ENCODE measurements at places on chromosomes 5 and 9.

- DNase-seq = no peak
Observed at GRCh38 chr9:136981588-136982231, 1.1 kb upstream of the LCNL1 start.

- DNase-seq = no peak
Observed at GRCh38 chr5:179204572-179204971, 140.7 kb downstream of the ADAMTS2 start.

GRCh38 chr9:118331622-118332045, 627.4 kb downstream of the TLR4 start:
- no peak for DNase-seq

DNA sequence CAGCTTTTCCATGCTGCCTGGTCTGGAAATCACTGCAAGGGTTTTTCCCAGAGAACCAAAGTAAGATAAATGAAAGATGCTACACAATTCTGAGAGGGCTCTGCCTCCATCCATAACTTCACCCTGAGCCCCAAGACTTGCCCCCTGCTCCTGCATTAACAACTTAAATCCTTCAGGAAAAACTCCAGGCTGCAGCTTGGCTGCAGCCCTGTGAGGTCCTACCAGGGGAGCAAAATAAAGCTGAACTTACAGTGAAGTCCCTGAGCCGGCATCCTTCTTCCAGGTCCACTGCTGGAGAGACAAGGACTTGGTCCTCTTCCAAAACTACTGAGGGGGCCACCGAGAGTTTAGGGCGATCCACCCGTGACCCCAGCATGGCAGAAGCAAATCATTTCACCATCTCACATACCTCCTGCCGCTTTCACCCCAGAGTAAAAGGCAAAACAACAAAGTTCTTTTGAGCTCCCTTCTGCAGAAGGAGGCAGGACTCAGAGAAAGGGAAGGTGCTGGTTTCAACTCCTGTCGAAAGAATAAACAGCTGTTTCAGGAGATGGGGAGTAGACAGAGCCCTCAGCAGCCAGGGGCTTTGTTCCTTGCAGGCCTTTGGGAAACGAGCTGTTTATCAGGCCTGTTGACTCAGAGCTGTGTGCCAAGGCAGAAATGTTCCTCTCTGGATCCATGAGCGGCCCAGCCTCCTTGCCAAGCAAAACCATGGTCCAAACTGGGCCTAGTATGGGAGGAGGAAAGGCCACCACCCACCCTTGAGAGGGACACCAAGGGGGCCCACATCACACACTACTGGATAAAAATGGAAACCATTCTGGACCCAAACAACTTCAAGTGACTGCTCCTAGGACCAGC, 20.6 kb downstream of the GGTA1 start:
- DNase-seq = no peak

- DNase-seq = no peak
Observed at GRCh38 chr5:55691265-55692105, 20.6 kb downstream of the SLC38A9 start.

GRCh38 chr9:35847792-35848572, 19.0 kb downstream of the TMEM8B start:
- no peak for DNase-seq

DNA sequence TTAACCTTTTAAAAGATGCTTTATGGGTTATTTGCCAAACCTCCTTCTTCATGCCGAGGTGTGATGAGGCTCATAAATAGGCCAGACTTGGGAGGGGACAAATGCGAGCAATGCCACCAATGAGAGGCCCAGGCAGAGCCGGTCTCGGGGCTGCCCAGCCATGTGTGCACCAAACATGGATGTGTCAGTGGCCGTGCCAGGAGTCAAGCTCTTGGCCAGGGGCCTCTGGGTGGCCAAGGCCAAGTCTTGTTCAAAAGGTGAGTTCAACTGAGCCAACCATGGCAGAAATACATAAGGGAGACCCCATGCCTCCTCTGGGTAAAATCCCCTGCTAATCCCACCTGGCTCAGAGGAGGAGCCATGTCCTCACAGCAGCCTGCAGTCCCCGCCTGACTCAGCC, 10.9 kb upstream of the LCN15 start:
- DNase-seq = no peak

DNA sequence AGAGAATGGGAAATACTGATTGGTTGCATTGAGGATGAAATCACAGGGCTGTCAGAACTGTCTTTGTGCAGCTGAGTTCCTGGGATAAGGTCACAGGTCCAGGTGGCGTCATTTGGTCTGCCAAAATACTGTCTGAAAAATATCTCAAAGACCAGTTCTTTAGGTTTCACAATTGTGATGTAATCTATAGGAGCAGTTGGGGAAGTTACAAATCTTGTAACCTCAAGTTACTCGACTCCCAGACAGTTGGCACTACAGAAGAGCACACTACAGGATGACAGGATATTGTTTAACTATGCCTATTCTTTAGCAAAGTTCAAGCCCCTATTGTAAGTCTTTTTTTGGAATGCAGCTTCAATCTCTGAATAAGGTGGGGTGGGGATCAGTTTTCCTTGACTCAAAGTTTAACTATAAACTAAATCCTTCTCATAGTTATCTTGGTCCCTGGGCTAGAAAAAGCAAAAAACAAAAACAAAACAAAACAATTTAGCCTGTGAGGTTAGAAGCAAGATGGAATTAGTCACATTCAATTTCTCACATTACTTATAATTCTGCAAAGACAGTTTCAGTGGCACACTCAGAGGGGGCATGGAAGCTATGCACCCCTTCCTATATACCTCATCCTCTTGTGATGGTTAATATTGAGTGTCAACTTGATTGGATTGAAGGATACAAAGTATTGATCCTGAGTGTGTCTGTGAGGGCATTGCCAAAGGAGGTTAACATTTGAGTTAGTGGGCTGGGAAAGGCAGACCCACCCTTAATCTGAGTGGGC, 276.0 kb downstream of the AUH start:
- DNase-seq = no peak

DNA sequence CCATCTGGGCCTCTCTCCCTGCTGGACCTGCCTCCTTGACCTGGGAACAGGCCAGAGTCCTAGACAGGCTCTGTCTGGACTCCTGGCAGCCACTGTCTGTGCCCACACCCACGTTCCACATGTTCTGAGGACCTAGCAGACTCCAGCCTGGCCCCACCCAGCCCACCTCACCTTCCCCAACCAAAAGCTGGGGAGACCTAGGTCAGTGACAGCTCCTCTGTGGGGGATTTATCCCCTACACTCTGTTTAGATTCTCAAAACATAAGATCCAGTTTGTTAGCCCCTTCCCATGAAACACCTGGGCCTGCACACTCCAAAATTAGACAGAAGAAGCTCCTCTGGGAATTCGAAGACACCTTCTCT, 59.8 kb upstream of the ADAMTS2 start:
- no peak for DNase-seq
